ENCODE measurements at places on chromosomes 3 and 15.

GRCh38 chr15:68560501-68561113 lies 18.2 kb upstream of the CORO2B start:
- DNase-seq: no peak

DNA sequence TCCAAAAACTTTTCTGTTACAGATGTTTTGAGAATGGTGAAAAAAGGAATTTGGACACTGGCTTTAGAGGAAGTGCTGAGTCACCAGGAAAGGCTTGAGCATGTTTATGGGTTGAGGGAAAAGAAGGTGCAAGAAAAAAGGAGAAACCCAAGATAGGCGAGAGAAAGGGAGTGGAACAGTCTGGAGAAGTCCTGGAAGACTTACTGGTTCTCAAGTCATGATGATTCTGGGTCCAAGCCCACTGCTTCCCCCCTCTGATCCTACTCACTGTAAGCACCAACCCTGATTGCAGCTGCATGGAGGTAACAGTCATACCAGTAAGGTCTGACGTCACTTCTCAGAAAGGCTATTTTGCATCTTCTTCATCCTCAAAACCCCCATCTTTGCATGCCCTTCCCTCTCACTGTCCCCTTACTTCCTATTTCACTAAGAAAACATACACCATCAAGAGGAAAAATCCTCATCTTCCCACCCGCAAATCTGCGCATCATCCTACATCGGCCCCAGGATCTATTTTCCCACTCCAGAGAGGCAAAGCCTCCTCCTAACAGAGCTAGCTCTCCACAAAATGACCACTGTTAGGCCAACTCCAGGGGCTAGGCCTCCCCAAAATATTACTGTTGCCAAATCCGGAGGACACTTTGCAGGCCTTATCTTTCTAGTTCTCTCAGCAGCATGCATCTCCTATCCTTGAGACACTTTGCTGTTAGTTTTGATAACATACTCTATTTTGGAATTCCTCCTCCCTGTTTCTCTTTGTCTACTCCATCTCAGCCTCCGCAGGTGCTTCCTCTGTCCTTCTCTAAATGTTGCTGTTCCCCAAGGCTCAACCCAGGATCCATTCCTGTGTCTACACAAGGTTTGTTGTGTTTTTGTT lies 3.2 kb upstream of the ATP13A3 start:
- DNase-seq: no peak

GRCh38 chr3:71721651-71722157 lies 3.5 kb downstream of the EIF4E3 start:
- DNase-seq: no peak

GRCh38 chr3:132637590-132637989 lies 22.0 kb downstream of the ACAD11 start:
- DNase-seq: no peak
